ENCODE measurements at places on chromosomes 6 and 20.

- no peak for DNase-seq
Observed at GRCh38 chr6:4057036-4057435, 21.9 kb downstream of the FAM217A start.

- DNase-seq = no peak
Observed at GRCh38 chr6:42391441-42391840, 60.3 kb downstream of the TRERF1 start.

GRCh38 chr6:7413151-7413823 is 23.7 kb downstream of the RIOK1 start:
- no peak for DNase-seq

DNA sequence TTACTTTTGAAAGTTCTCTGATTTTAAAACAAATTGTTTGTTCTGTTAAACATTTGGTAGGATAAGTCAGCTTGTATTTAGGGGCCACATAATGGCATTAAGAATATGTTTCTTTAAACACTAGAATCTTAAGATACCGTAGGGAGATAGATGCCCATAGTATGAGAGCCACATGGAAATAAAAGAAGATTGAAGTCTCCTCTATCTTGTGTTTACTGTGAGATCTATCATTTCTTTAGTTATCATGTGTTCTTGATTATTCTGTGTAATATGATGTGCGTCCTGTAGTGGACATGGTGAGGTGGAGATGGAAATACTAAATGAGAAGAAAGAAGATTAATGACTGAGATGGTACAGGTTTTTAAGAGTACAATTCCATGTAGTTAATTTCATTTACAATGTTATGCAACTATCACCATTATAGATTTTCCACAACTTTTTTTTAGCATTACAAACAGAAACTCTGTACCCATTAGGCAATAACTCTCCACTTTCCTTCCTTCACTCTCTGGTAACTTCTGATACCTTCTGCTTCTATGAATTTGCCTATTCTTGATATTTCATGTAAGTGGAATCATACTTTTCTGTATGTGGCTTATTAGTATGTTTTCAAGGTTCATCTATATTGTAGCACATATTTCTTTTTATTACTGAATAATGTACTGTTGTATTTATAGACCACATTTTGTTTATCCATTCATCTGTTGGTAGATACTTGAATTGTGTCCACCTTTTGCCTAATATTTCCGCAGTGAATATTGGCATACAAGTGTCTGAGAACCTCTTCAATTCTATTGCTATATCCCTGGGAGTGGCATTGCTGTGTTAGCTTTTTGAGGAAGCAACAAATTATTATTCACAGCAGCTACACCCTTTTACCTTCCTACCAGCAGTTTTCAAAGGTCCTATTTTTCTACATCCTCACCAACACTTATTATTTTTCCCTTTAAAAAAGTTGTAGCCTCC is 11.5 kb downstream of the RNF146 start:
- no peak for DNase-seq

- no peak for DNase-seq
Observed at GRCh38 chr6:52538252-52538900, 38.5 kb downstream of the TRAM2 start.

GRCh38 chr6:140744659-140745320 is 1370.3 kb upstream of the CITED2 start:
- DNase-seq = peak; percentile 69

- DNase-seq = no peak
Observed at GRCh38 chr6:34099878-34100277, 46.0 kb downstream of the GRM4 start.

DNA sequence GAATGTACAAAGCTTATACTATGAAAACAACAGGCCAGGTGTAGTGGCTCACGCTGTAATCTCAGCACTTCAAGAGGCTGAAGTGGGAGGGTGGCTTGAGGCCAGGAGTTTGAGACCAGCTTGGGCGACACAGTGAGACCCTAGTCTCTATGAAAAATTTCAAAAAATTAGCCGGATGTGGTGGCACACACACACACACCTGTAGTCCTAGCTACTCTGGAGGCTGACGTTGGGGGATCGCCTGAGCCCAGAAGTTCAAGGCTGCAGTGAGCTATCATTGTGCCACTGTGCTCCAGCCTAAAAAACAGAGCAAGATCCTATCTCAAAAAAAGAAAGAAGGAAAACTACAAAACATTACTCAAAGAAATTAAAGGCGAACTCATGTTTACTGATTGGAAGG is 7.3 kb upstream of the ASF1A start:
- DNase-seq = no peak

GRCh38 chr6:131387562-131388447 is 185.2 kb upstream of the ARG1 start:
- no peak for DNase-seq

DNA sequence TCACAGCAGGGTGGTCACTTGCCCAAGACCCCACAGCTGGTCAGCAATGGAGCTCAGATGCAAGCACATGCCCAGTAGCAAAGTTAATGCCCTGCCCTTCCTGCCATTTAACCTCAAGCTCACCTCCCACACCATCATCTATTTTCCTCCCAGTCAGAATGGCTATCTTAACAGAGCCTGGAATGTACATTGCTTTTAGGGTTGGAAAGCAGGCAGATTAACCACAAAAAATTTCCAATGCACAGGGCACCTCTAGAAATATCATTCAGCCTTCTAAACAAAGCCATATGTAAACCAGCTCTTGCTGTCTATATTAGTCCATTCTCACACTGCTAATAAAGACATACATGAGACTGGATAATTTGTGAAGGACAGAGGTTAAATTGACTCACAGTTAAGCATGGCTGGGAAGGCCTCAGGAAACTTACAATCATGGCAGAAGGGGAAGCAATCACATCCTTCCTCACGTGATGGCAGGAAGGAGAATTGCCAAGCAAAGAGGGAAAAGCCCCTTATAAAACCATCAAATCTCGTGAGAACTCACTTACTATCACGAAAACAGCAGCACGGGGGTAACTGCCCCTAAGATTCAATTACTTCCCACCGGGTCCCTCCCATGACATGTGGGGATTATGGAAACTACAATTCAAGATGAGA is 106.9 kb downstream of the FYN start:
- peak; percentile 54 for DNase-seq

GRCh38 chr6:123541462-123541861 is 95.3 kb downstream of the TRDN start:
- no peak for DNase-seq

DNA sequence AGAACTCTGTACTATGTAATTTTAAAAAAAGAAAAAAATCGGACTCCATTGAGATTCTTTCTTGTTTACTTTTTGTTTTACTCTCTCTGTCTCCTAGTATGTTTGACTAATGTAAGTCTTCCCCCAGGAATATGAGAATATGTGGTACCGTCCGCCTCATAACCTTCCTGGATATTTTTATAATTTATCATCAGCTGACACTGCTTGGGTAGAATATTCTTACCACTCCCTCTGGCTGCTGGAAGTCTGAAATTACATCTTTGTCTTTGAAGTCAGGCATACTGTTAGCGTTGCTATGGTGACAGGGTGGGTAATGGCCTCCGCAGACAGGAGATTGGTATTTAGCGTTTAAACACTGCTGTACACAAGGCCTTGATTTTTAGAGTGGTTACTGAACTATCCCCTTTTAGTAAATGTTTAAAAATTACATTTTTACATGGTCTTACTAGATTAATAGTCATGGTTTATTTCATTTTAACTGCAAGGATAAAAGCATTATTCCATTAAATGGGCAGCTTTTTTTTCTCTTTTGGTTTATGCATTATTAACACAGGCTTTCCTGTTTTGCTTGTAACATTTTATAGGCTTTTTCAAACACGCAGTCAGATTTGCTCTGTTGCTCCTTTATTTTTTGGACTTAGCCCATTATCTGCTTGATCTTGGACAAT is 176.4 kb downstream of the ARID1B start:
- peak; percentile 99 for DNase-seq

GRCh38 chr6:131854803-131855202 is 47.0 kb downstream of the ENPP1 start:
- DNase-seq = peak; percentile 13

- no peak for DNase-seq
Observed at GRCh38 chr6:116165596-116165995, 39.7 kb upstream of the COL10A1 start.

GRCh38 chr20:3454831-3455230 is 16.0 kb upstream of the ATRN start:
- no peak for DNase-seq

DNA sequence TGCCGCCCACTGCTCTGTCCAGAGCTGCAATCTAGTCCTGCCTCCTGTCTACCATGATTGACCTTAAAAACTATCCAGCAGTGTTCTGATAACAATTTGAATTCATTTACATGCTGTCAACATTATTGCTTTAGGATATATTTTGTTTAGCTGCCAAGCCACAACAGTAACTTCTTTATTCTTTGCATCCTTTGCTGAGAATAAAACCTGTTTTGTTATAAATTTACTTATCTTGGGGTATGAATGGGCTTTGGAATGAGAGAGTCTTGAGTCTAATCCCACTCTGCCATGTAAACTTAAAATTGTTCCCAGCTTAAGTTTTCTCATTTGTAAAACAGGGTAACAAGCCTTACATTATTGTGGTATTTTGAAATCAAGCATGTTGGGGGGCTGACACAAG is 116.4 kb downstream of the FLRT3 start:
- DNase-seq = no peak

DNA sequence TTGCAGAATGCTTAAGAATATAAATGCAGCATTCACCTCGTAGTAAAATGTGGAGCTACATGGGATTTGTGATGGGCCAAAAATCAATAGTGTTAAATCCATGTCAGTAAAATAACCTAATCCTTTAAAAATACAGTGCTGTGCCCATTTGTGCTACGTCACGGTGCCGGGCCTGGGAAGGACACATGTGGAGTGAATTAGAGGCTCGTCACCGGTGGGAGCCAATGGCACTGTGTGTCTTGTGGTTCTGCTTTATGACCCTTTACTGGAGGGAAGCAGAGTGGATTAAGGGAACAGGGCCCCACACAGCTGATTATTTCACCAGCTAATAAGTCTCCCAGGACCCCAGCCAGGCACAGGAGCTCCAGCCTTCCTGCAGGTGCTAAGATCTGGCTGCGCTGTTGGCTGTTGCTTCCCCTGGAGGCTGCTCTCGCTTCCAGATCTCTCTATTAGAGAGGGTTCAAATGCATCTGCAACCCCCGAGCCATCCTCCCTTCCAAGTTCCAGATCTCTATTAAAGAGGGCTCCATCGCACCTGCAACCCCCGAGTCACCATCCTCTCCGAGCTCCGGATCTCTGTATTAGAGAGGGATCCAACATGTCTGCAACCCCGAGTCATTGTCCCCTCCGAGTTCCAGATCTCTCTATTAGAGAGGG is 405.8 kb downstream of the CDH4 start:
- DNase-seq = no peak

- peak; percentile 10 for DNase-seq
Observed at GRCh38 chr20:37238935-37239451, 22.6 kb downstream of the GHRH start.

GRCh38 chr20:58113716-58114115 is 114.7 kb downstream of the ANKRD60 start:
- no peak for DNase-seq

- no peak for DNase-seq
Observed at GRCh38 chr6:76861403-76861802, 601.9 kb downstream of the HTR1B start.

DNA sequence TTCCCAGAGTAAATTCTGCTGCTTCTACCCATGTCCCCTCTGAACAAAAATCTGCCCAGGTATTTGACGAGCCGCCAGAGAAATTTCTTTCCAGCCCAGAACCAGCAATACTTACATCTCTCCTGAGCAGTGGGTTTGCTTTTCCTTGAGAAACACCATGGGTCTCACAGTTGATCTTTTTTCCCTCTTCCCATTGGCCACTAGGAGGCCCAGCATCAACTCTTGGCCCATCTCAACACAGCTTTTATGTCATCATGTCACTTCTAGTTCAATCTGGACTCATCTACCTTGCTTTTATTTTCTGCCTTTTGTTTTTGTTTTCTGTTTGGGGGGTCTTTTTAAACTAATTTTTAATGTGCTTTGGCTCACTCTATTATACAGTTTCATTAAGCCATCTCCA is 18.8 kb downstream of the MAFB start:
- DNase-seq = no peak

DNA sequence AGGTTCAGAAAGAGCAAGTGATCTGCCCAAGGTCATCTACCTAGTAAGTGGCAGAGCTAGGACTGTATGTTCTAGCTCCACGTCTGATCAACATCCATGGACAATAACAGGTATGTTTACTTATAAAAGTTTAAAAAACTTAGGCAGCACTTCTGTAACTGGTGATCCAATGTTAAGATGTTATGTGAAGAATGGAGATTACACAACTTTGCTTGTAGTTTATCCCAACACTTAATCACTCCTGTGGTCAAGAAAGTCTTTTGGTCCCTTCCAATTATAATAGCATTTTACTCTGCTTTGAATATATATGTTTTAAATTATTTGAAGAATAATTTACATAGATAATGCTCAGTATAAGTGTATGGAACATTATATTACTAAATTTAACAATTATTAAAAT is 4.8 kb downstream of the FBXO30 start:
- DNase-seq = peak; percentile 43

- no peak for DNase-seq
Observed at GRCh38 chr6:123526128-123526527, 110.6 kb downstream of the TRDN start.

GRCh38 chr6:27873021-27873940 is 38.9 kb downstream of the OR2B2 start:
- peak; percentile 83 for DNase-seq

GRCh38 chr20:30286157-30286556 is 971.3 kb upstream of the DEFB115 start:
- no peak for DNase-seq

- no peak for DNase-seq
Observed at GRCh38 chr20:3901706-3902440, 12.7 kb downstream of the PANK2 start.

DNA sequence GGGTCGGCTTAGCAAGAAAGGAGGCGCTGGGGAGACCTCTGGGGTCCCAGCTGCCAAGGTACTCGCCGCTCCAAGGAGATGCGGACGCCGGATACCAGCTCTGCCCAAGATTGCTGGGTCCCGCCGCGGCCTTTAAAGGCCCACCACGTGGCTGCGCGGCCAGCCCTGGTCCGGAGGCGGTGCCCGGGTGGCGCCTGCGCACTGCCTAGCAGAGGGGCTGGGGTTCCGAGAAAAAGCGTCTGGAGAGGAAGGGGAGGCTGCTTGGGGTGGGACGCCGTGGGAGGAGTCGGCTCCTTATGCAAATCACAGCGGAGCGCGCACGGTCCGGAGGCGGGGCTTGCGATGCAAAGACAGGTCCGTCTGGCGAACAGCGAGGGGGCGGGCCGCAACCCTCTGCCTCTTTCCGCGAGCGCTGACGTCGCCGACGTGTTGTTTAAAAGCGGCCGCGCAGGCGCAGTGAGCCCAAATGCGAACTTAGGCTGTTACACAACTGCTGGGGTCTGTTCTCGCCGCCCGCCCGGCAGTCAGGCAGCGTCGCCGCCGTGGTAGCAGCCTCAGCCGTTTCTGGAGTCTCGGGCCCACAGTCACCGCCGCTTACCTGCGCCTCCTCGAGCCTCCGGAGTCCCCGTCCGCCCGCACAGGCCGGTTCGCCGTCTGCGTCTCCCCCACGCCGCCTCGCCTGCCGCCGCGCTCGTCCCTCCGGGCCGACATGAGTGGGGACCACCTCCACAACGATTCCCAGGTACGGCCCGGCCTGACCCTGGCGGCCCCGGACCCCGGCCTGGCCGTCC is at the start of gene TOP1:
TOP1 (plus strand) TSS at position 464 of the 791 bp plus-strand sequence; CDS start at position 710, 246 bp downstream.
- DNase-seq = peak; percentile 100

GRCh38 chr6:170099387-170099786 is 191.5 kb downstream of the DLL1 start:
- DNase-seq = no peak

Data from IMR-90 (cell line).